Adrenal gland (tissue), 19 donors: ENCODE measurements at places on chromosomes 6 and 20. TPM values are rescaled to one million over a fixed set of nuclear protein-coding genes. Genes with fewer than 3 reads are reported as not detected.

GRCh38 chr20:13458860-13459451 is 179.8 kb downstream of the TASP1 start:
- no peak overlapping the region for H3K4me3 ChIP-seq
- H3K4me1 ChIP-seq, result no peaks in the 10 kb centered on the region
- H3K27ac ChIP-seq, result no peak overlapping the region
- peak; percentile 55 for DNase-seq

- DNase-seq, result no peak
- no peak overlapping the region for H3K4me3 ChIP-seq
- no peak overlapping the region for H3K27ac ChIP-seq
- H3K4me1 ChIP-seq, result no peaks in the 10 kb centered on the region
- no peaks in the 10 kb centered on the region for H3K27me3 ChIP-seq
These were observed 66.7 kb downstream of the SYNDIG1 start for GRCh38 chr20:24535941-24536730.

DNA sequence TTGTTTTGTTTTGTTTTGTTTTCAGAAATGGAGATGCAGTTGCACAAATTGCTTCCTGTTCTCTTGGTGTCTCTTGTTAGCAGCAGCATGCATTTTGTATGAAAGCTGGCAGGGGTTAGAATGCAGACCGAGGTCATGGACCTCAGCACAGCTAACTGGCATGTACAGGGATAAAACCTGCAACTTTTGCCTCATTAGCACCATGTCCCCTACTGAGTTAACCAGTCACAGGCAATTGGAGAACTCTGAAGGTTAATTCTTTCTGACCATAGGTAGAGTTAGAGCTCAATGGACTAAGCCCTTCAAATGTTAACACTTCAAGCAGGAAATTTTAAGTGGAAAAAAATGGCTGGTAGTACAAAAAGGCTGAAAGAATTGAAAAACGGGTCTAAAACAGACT is 377.1 kb downstream of the ADGRB3 start:
- no peak overlapping the region for H3K27ac ChIP-seq
- H3K4me3 ChIP-seq, result no peak overlapping the region
- no peak for DNase-seq
- H3K27me3 ChIP-seq, result no peaks in the 10 kb centered on the region
- no peaks in the 10 kb centered on the region for H3K36me3 ChIP-seq
- H3K4me1 ChIP-seq, result peaks cover 9% of the 10 kb centered on the region

DNA sequence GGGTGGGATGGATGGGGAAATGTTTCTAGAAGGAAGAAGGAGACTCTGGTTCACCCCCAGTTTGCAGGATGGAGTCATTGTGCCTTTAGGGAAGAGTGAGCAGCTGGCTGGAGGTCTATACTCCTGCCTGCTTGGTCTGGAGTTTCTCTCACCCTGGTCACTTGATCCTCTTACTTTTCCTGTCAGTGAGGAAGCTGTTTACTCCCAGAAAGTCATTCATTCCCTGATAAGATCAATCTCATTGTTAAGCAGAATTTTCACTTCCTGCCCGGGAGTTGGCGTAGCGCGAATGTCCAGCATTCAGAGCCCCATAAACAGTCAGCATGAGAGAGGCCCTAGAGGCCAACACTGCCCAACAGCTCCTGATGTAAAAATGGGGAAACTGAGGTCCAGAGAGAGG is 70.4 kb upstream of the SIRPA start:
- no peak overlapping the region for H3K4me3 ChIP-seq
- peaks cover 15% of the 10 kb centered on the region for H3K4me1 ChIP-seq
- no peak for DNase-seq
- no peak overlapping the region for H3K27ac ChIP-seq

- no peak overlapping the region for H3K27ac ChIP-seq
- H3K27me3 ChIP-seq, result no peaks in the 10 kb centered on the region
- H3K36me3 ChIP-seq, result no peaks in the 10 kb centered on the region
- no peak overlapping the region for H3K4me3 ChIP-seq
- H3K4me1 ChIP-seq, result no peaks in the 10 kb centered on the region
These were observed 15.5 kb downstream of the SDCBP2 start for GRCh38 chr20:1313236-1313964.

- H3K27ac ChIP-seq, result no peak overlapping the region
- no peaks in the 10 kb centered on the region for H3K4me1 ChIP-seq
- no peak for DNase-seq
- no peak overlapping the region for H3K4me3 ChIP-seq
These were observed 52.5 kb downstream of the HIVEP2 start for GRCh38 chr6:142892254-142893021.

DNA sequence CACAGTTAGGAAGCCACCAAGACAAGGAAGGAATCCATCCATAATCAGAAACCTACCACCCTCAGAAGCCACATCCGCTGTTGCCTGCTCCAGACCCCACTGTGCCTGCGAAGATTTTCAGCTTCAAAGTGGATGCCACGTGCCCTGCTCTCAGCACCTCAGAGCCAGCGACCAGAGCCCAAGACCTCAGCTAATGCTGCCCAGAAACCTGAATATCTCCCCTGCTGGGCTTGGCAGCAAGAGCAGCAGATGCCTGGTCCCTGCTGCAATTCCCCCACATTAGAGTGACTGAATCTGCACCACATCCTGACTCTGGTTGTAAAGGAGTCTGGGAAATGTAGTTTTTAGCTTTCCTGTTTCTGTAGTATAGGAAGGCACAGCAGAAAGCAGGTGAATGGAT is 10.7 kb upstream of the ULBP3 start:
- H3K36me3 ChIP-seq, result no peaks in the 10 kb centered on the region
- H3K4me3 ChIP-seq, result no peak overlapping the region
- no peaks in the 10 kb centered on the region for H3K4me1 ChIP-seq
- no peaks in the 10 kb centered on the region for H3K27me3 ChIP-seq
- H3K27ac ChIP-seq, result no peak overlapping the region
- no peak for DNase-seq

DNA sequence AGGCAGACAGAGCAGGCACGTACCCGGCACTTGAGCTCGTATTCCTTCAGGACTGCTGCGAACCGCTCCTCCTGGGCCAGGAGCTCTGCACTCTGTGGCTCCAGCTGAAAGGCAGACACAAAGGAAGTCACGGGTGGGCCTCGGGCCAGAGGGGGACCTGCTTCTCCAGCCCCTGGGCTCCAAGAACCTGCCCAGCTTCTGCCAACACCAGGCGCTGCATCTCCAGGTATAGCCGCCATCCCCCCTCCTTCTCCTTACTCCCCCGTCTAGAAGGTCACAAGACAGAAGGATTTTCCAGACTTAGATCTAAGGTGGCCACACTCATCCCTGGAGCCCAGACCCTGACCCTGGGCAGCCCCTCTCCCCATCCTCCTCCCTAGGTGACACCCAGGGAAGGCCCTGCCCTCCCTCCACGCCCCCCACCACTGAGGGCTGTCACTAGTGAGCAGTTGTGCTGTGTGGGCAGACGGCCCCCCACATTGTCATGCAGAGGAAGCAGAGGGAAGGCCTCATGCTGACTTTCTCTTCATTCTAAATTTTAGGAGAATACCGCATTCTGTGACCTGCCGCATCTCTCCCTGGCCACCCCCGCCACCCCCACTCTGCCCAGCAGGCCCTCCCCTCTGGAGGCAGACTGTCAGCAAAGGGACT is 81.9 kb downstream of the GINS1 start:
- H3K4me1 ChIP-seq, result no peaks in the 10 kb centered on the region
- no peak for DNase-seq
- no peaks in the 10 kb centered on the region for H3K27me3 ChIP-seq
- no peak overlapping the region for H3K27ac ChIP-seq

GRCh38 chr6:84442208-84442607 is 214.8 kb upstream of the CEP162 start:
- no peaks in the 10 kb centered on the region for H3K4me1 ChIP-seq
- no peak for DNase-seq
- H3K36me3 ChIP-seq, result no peaks in the 10 kb centered on the region
- no peak overlapping the region for H3K4me3 ChIP-seq

GRCh38 chr20:33465481-33466302 is 22.1 kb upstream of the SNTA1 start:
- H3K36me3 ChIP-seq, result no peaks in the 10 kb centered on the region
- H3K27ac ChIP-seq, result no peak overlapping the region
- no peaks in the 10 kb centered on the region for H3K27me3 ChIP-seq
- no peaks in the 10 kb centered on the region for H3K4me1 ChIP-seq

Gene GMDS
- 39.2 TPM for polyA plus RNA-seq

Gene ESR1
- polyA plus RNA-seq, result 1.1 TPM

Gene HCK
- 9.9 TPM for polyA plus RNA-seq

Gene C6orf15
- polyA plus RNA-seq, result not detected
